Kidney (tissue), 22 donors: ENCODE measurements at places on chromosomes 3 and 15. TPM values are rescaled to one million over a fixed set of nuclear protein-coding genes. Genes with fewer than 3 reads are reported as not detected.

- no peak for DNase-seq
Observed at GRCh38 chr15:34886134-34886533, 83.4 kb downstream of the AQR start.

DNA sequence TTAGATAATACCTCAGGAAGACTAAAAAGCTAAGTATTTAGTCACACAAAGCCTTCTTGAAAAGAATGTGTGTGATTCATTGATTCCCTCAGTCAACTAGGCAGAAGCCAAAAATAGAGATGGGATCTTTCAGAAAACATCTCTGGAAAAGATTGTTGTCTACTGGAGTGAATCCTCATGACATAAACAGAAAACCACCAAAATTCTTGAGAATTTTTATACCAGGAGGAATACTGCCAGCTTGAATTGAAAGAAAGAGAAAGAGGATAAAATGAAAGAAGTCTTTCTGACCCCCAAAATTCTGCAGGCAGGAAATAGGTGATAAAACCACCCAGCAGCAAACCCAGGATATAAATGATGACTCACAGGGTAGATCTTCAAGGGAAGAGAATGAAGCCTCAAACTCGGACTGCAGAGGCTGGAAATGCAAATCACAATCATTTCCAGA lies 363.1 kb upstream of the PLSCR5 start:
- DNase-seq, result no peak

GRCh38 chr15:90219421-90220141 lies 14.2 kb downstream of the CIB1 start:
- DNase-seq, result peak; percentile 42

Gene CLPX
- 48.2 TPM for total RNA-seq

Gene AP4E1
- total RNA-seq, result 9.8 TPM

Gene TBC1D23
- total RNA-seq, result 46.9 TPM

DNA sequence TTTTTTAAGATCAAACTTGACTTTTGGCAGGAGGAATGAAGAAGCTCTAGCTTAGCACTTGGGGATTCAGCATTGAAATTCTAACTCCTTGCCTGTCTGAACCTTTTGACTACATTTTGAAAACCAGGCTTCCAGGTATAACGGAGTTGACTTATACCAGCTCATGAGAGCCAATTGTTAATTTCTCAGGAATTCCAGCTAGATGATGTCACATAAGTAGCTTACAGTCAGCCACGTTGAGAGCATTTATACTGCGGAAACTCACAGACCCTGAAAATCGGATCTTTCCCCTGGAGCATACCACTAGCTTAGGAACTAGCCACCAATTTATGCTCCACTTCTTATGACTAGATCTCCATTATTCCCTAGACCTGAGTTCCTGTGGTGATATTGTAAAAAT lies 321.4 kb upstream of the DPH6 start:
- DNase-seq, result no peak

GRCh38 chr3:36695769-36696137 lies 68.6 kb downstream of the DCLK3 start:
- DNase-seq, result no peak

Gene PARP15
- total RNA-seq, result 4.9 TPM

GRCh38 chr3:59531066-59531745 lies 481.4 kb upstream of the CFAP20DC start:
- no peak for DNase-seq

DNA sequence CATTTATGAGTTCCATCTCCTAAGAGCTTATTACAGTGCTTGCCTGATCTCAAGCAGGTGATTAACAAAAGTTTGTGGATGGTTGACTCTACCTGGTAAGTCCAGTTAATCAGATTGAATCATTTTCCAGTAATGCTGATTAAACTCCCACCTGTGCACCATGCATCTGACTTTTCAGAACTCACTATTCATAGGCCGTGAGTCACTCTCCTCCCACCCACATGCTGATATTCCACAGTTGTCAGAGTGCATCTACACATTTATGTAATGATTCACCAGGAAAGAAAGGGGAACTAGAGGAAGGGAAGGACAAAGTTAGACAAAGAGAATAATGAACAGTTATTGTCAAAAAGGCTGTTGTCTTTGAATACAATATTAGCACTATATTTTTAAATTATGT lies 106.2 kb upstream of the UBE3A start:
- DNase-seq, result no peak

Gene IGSF10
- 0.63 TPM for total RNA-seq

Gene KBTBD13
- total RNA-seq, result 0.06 TPM

Gene TBCCD1
- total RNA-seq, result 13.3 TPM

DNA sequence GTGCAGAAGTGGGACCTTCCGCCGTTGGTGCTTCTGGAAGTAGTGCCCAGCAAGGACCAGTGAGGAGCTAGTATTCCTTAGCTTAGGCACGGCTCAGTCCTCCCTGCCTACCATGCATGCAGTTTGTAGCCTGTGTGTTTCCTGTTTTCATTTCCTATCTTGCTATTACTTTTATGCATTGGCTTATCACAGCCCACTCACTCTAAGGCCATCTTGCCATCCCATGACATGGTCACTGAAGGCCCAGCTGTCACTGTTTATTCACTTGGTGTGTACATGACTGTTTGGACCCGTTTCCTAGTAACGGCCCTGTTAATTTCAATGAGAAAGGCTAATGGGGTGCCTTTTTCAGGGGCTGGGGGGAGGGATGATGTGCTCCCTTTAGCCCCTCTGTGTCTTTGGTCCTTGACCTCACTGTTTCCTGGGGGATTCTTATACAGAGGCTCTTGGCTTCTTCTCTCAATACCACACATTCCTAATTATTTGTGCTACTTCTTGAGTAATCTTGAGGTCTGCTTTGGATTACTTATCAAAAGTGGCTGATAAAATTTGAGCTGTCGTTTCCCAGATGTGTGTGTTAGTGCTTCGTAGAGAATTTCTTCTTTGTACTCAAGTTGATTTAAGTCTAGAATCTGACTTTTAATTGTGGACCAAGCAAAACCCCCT lies 24.5 kb upstream of the TRAK1 start:
- no peak for DNase-seq

GRCh38 chr3:18378218-18378617 lies 46.9 kb downstream of the SATB1 start:
- no peak for DNase-seq

GRCh38 chr3:173958805-173959204 lies 561.3 kb downstream of the NLGN1 start:
- DNase-seq, result no peak

Gene INSYN1
- 4.2 TPM for total RNA-seq

Gene PRSS50
- 0.35 TPM for total RNA-seq

GRCh38 chr3:194249323-194250097 lies 101.6 kb downstream of the CPN2 start:
- DNase-seq, result no peak
